Astrocyte (in vitro differentiated cells and primary cell): ENCODE measurements at places on chromosomes 13 and 19.

- peaks cover 39% of the 10 kb centered on the region for H3K27me3 ChIP-seq
- no peaks in the 10 kb centered on the region for H3K36me3 ChIP-seq
- peak overlapping the region; percentile 39 for H3K4me3 ChIP-seq
- H3K4me1 ChIP-seq = peaks cover 4% of the 10 kb centered on the region
- no peak overlapping the region for H3K27ac ChIP-seq
- no peak for DNase-seq
Measured at GRCh38 chr13:52738719-52739467, 727 bp downstream of the CNMD start.

GRCh38 chr19:33064458-33064791 is 263 bp downstream of the RHPN2 start:
- H3K4me1 ChIP-seq = peaks cover 9% of the 10 kb centered on the region
- H3K27me3 ChIP-seq = no peaks in the 10 kb centered on the region
- DNase-seq = no peak

DNA sequence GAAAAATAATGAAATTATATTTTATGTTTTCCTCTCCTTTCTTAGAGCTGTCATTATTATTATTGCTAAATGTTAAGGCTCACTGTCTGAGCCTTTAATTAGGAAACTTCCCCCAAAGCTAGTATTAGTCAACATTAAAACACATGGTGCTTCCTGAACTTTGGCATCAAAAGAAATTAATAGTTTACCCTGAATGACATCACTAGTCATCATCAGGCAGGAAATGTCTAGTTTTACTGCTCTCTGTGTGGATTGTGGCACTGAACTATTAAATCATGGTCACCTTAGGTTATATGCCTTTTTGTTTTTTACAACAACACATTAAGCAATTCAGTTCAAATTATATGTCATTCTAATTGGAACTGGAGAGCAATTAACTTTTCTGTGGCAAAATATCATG is 595.5 kb downstream of the SLITRK1 start:
- no peaks in the 10 kb centered on the region for H3K36me3 ChIP-seq
- no peaks in the 10 kb centered on the region for H3K4me1 ChIP-seq
- H3K27me3 ChIP-seq = no peaks in the 10 kb centered on the region

DNA sequence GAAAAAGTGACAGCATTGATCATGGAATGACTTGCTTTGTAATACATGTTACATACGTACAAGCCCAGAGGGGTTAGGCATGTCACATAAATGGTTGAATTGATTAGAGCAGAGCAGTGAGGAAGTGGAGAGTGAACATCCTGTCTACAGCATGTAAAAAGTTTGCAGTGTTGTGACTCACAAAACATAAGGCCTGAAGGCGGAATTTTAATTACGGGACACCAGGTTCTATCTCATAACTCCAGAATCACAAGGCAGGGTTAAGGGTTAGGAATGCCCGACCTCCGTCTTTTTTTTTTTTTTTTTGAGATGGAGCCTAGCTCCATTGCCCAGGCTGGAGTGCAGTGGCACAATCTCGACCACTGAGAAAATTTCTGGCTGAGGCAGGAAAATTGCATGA is 83.9 kb downstream of the MUC16 start:
- DNase-seq = no peak
- no peaks in the 10 kb centered on the region for H3K36me3 ChIP-seq
- H3K27me3 ChIP-seq = no peaks in the 10 kb centered on the region
- H3K27ac ChIP-seq = no peak overlapping the region
- no peaks in the 10 kb centered on the region for H3K4me1 ChIP-seq

GRCh38 chr13:108851660-108852059 is 222.2 kb downstream of the MYO16 start:
- no peak overlapping the region for H3K27ac ChIP-seq
- H3K36me3 ChIP-seq = no peaks in the 10 kb centered on the region
- no peak overlapping the region for H3K4me3 ChIP-seq
- no peaks in the 10 kb centered on the region for H3K27me3 ChIP-seq
- DNase-seq = no peak

DNA sequence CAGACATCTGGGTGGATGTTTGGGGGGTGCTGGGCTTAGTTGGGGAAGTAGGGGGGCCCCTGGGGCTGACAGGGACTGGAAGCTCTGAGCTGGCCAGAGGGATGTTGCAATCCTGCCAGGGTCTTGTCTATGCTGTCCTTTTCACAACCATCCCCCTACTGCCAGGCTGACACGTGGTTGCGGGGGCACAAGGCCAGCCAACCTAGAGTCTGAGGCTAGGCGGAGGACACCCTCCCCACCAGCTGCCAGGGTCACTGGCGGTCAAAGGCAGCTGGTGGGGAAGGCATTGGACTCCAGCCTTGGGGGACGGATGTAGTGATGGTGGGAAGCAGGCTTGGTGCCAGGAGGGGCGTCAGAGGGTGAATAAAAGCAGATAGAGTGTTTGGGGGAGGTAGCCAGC is 1.6 kb upstream of the APOC1 start:
- H3K27me3 ChIP-seq = no peaks in the 10 kb centered on the region
- no peak for DNase-seq
- H3K27ac ChIP-seq = no peak overlapping the region
- no peak overlapping the region for H3K4me3 ChIP-seq
- peaks cover 11% of the 10 kb centered on the region for H3K4me1 ChIP-seq

DNA sequence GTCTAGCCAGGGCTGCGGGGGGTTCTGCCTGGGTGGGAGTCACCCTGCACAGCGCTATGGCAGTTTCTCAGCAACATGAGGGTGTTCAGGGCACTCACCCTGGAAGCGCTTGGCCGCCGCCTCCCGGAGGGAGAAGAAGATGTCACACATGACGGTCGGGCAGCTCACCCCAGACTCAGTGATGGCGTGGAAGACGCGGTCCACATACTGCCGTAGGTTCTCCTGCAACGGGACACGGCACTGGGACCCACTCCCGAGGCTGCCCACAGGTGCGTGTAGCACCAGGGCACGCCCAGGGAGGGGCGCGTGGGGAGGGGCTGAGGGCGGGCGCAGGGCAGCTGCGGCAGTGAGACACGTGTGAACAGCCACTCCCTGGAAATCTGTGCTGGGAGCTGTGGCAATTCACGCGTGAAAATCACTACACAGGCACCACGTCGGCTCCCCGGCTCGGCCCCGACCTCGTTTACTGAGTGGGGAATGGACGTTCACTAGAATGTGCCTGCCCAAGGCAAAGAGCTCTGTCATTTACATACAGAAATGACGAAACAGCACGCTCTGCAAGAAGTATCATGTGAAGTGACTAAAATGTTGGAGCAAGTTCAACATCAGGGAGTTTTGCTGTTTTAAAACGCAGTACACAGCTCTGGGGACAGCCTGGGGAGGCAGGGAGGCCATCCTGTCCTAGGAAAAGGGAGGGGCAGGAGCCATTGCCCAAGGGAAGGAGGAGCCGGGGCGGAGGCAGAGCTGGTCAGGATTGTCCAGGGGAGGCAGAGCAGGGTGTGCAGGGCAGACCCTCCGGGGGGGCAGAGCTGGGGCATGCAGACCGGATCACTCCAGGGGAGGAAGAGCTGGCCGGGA is 41.5 kb upstream of the C13orf46 start:
- no peak overlapping the region for H3K4me3 ChIP-seq
- H3K27ac ChIP-seq = no peak overlapping the region
- DNase-seq = no peak
- H3K27me3 ChIP-seq = no peaks in the 10 kb centered on the region
- H3K36me3 ChIP-seq = peaks cover 17% of the 10 kb centered on the region

DNA sequence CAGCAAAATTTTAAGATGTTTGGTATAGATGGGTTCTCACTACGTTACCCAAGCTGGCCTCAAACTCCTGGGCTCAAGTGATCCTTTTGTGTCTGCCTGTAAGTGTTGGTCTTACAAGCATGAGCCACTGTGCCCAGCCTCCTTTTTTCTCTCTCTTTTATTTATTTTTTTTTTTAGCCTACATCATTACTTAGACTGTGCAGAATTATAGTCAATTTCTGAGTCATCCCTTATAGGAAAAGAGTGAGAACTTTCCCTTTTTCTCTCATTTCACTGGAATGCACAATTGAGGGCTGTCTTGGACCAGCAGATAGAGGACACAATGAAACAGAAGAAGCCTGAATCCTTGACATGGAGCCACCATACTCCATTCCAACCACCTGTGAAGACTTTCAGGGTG is 13.3 kb downstream of the TSKS start:
- no peaks in the 10 kb centered on the region for H3K4me1 ChIP-seq
- no peaks in the 10 kb centered on the region for H3K36me3 ChIP-seq
- DNase-seq = peak; percentile 33
- no peak overlapping the region for H3K4me3 ChIP-seq

- no peaks in the 10 kb centered on the region for H3K27me3 ChIP-seq
- no peak overlapping the region for H3K4me3 ChIP-seq
- H3K4me1 ChIP-seq = no peaks in the 10 kb centered on the region
- no peak for DNase-seq
- H3K36me3 ChIP-seq = no peaks in the 10 kb centered on the region
Measured at GRCh38 chr13:72462166-72462565, 265.3 kb downstream of the MZT1 start.

GRCh38 chr13:45063261-45063860 is 56.9 kb upstream of the GTF2F2 start:
- no peaks in the 10 kb centered on the region for H3K36me3 ChIP-seq
- no peaks in the 10 kb centered on the region for H3K4me1 ChIP-seq
- H3K27me3 ChIP-seq = no peaks in the 10 kb centered on the region
- no peak overlapping the region for H3K27ac ChIP-seq
- peak; percentile 88 for DNase-seq

- H3K27ac ChIP-seq = no peak overlapping the region
- H3K4me3 ChIP-seq = no peak overlapping the region
- H3K36me3 ChIP-seq = no peaks in the 10 kb centered on the region
- H3K4me1 ChIP-seq = peaks cover 11% of the 10 kb centered on the region
- DNase-seq = peak; percentile 1
Measured at GRCh38 chr13:28022848-28023518, 34.5 kb upstream of the URAD start.

- no peaks in the 10 kb centered on the region for H3K27me3 ChIP-seq
- no peak for DNase-seq
- no peaks in the 10 kb centered on the region for H3K4me1 ChIP-seq
- no peaks in the 10 kb centered on the region for H3K36me3 ChIP-seq
- no peak overlapping the region for H3K4me3 ChIP-seq
Measured at GRCh38 chr19:22595918-22596341, 38.2 kb upstream of the ZNF492 start.

GRCh38 chr19:43464134-43464775 is 1.2 kb downstream of the LYPD3 start:
- peaks cover 19% of the 10 kb centered on the region for H3K4me1 ChIP-seq
- H3K4me3 ChIP-seq = peak overlapping the region; percentile 62
- peaks cover 7% of the 10 kb centered on the region for H3K27me3 ChIP-seq
- DNase-seq = no peak

DNA sequence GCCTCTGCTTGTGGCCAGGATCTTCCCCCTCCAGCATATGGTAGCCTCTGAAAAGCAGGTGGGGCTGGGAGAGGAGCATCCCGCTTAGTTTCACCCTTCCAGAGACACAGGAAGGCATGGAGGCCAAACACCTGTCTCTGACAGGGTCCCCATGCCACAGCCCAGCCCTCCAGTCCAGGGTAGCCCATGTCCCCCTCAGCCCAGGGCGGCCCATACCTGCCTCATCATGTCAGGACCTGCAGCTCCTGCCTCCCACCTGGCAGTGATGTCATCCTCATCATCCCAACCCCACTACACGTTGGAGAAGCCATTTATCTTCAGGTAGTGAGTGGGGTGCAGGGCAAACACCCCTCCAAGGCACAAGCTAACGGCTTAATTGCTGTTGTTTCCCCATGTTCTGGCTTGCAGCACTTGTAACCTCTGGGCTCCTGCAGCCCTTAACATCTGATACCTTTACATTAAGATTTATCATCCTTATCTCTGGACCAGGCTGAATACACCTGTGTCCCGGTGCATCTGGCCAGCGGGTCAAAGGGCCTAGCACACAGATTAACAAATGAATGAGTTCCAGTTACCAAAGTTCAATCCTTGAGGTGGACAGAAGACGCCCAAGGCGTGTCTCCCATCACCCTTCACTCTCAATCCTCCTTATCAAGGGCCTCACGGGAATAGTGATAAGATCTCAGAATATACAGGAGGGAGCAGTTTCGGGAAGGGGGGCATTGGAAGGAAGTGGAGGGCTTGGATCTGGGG is 22.2 kb downstream of the ZNF175 start:
- DNase-seq = no peak
- H3K27me3 ChIP-seq = no peaks in the 10 kb centered on the region
- H3K4me1 ChIP-seq = no peaks in the 10 kb centered on the region
- no peaks in the 10 kb centered on the region for H3K36me3 ChIP-seq
- H3K27ac ChIP-seq = no peak overlapping the region

GRCh38 chr13:25881971-25882451 is 169.8 kb downstream of the SHISA2 start:
- peaks cover 3% of the 10 kb centered on the region for H3K27me3 ChIP-seq
- H3K27ac ChIP-seq = no peak overlapping the region
- peak overlapping the region; percentile 41 for H3K4me3 ChIP-seq
- H3K4me1 ChIP-seq = peaks cover 20% of the 10 kb centered on the region

DNA sequence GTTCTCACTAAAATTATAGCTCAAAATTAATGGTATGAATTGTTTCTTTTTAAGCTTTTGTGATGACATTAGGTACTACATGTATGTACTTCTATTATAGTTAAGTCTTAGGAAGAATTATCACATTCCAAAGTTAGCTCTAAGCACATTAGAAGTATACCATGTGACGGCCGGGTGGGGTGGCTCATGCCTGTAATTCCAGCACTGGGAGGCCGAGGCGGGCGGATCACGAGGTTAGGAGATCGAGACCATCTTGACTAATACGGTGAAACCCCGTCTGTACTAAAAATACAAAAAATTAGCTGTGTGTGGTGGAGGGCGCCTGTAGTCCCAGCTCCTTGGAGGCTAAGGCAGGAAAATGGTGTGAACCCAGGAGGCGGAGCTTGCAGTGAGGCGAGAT is 1265.1 kb upstream of the SPRY2 start:
- no peak overlapping the region for H3K27ac ChIP-seq
- H3K36me3 ChIP-seq = no peaks in the 10 kb centered on the region
- H3K27me3 ChIP-seq = no peaks in the 10 kb centered on the region
- no peaks in the 10 kb centered on the region for H3K4me1 ChIP-seq
- H3K4me3 ChIP-seq = no peak overlapping the region
